ENCODE measurements at places on chromosomes 3 and 15.

GRCh38 chr15:29749365-29750086 is 72.7 kb downstream of the TJP1 start:
- DNase-seq: no peak

DNA sequence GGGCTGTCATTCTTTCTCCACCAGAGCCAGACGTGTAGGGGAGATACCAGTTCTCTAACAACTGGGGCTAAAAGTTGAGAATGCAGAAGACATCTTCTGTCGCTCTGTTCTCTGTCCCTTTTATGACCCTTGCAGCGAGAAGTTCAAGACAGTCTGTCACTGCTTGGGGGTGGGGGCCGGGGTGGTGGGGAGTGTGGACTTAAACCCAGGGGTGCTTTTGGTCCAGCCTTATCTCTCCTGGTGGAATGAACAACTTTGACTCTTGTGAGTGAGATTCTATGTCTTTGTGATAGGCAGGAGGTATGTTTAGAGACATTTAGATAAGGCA is 767 bp upstream of the APOD start:
- no peak for DNase-seq

DNA sequence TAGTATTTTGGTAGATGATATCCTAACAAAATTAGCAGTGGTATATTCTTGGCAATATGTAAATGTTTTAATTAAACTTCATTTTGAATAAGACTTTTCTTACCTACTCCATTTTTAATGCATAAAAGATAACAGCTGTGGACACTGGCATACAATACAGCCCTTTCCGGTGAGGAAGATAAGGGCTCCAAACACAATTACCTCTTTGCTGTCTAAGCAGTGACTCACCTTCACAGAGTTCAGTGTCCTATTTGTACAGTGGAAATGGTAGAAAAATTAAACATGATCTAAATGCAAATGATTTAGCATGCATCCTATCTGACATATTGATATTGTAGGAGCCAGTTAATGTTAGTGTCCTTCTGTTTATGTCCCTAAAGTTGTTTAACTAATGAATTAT is 969.4 kb downstream of the PLOD2 start:
- DNase-seq: no peak

GRCh38 chr15:70053001-70053715 is 44.6 kb downstream of the TLE3 start:
- no peak for DNase-seq

DNA sequence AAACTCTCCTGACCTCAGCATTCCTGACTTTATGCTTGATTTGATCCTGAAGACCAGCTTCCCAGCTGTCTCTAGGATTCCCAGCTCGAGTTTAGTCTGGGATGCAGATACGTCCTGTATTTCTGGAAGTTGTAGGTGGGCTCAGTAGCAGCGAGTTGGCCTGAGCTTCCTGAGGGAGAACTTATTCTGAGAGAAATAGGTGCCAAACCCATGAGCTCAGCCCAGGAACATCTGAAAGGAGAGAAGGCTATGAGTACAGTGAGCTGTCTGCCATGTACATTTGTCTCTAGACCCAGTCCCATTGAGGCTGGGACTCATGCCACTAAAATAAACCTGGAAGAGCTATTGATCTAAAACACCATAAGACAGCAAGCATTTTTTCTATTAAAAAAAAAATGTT is 36.6 kb upstream of the SLC9A9 start:
- no peak for DNase-seq

GRCh38 chr3:16904423-16905417 is 20.0 kb downstream of the PLCL2 start:
- no peak for DNase-seq

DNA sequence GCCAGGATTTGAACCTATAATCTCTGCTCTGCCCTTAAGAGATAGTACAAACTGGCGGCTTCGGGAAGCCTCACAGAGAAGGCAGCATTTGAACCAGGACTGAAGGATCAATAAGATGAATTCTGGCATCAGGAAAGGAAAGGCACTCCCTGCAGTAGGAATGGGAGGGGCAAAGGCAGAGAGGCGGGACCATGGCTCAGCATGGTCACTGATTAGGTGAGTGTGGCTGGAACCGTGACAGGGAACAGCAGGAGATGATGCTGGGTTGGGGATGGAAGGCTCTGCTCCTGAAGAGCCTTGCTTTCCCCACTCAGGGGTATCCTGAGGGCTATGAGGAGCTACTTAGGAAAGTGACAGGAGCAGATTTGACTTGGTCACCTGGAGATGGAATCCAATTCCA is 158.5 kb downstream of the FEZF2 start:
- DNase-seq: no peak

DNA sequence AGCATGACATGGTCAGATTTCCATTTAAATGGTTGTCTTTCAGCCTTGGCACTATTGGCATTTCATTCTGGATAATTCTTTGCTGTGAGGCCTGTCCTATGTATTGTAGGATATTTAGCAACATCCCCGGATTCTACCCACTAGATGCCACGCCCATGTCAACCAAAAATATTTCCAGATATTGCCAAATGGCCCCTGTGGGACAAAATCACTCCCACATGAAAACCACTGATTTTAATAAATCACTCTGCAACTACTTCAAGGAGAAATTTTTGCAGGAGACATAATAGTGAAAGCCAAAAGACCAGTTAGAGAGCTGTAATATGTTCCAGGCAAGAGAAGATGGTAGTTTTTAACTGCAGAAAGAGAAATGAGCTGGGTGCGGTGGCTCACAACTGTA is 55.9 kb upstream of the RARB start:
- DNase-seq: no peak

GRCh38 chr3:135078283-135078682 is 283.2 kb downstream of the EPHB1 start:
- no peak for DNase-seq

DNA sequence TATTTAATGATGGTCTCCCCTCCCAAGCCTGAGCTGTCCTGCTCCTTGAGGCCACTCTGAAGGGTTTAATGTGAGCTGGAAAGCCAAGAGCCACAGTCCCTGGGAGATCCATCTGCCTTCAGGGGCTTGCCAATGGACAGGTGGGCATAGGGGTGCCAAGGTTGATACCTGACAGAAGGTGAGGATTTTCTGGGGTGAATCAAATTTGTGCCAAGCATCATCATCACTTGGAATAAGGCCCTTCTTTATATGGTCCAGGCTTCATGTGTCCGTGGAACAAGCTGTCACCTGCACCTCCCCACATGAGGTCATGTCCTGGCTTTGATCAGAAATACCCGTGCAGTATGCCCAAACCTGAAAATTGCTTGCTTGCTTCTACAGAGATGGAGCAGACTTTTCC is 71.9 kb upstream of the CTNNB1 start:
- DNase-seq: no peak

- peak; percentile 41 for DNase-seq
Measured at GRCh38 chr3:51391566-51392354, 675 bp downstream of the RBM15B start.

GRCh38 chr15:76495487-76495886 is 158.9 kb downstream of the ISL2 start:
- DNase-seq: no peak

GRCh38 chr3:137000039-137000438 is 42.3 kb downstream of the IL20RB start:
- no peak for DNase-seq

- no peak for DNase-seq
Measured at GRCh38 chr3:140006331-140006730, 71.3 kb downstream of the CLSTN2 start.

DNA sequence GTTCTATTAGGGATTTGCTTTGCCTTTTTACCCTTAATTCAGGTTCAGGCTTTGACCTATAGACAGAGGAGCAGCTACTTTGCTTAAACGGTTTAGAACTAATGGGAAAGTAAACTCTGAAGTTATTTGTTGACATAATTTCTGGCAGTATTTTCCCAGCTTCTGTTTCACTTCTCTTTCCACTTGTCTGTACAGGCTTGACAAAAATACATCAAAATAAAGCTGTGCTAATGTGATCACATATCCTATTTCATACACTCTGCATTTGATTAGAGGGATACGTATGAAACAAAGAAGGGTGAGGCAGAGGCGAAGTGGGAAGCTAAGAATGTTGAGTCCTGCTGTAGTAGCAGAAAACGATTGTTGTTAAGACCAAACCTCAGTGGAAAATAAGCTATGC is 389.1 kb upstream of the RARB start:
- no peak for DNase-seq

DNA sequence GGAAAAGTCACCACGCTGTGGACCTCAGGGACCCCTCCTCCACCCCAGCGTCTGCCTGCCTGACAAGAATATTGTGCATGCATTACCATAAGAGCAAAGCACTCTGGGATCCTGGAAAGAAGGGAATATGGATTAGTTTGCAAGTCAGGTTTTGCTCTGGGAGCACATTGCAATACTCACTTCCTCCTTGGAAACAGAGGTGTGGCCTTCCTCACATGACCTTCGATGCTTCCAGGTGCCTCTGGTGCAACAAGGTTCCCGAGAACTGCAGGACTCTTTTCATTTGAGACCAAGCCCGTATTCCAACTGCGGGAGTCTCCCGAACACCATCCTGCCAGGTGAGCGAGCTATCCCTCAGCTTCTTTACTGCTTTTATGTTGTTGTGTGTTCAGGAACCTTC is 76.3 kb upstream of the BLM start:
- no peak for DNase-seq

GRCh38 chr3:133296981-133297380 is 102.9 kb upstream of the BFSP2 start:
- DNase-seq: no peak

DNA sequence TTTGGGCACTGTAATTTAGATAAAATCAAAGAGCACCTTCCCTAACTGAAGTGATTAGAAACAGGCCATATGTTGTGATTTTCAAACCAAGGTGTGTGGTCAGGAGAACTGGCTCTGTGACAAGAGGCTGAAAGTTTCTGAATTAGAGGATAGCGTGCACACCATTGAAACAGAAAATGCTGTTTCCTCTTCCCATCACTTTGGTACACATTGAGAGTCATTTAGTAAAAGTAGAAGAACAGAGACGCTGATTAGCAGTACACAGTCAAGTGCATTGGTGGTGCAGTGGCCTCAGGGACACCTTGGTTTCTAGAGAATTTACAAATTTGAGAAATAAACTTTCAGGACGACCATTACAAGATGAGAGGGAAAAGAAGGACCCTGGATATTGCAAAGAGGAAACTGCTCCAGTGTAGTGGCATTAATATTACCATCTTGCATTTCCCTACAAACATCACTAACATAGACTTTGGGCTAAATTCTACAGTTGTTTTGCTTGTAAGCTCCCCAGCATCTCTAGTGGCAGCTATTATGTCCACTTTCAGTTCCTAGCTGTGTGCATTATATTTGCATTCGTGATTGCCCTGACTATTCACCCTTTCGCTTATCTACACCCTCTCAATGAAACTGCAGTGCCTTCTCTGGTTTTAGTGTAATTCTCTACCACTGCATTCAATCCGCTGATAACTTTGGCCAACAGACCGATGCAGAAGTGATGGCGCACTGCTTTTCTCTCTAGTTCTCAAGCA is 728.1 kb upstream of the GRM7 start:
- DNase-seq: no peak

DNA sequence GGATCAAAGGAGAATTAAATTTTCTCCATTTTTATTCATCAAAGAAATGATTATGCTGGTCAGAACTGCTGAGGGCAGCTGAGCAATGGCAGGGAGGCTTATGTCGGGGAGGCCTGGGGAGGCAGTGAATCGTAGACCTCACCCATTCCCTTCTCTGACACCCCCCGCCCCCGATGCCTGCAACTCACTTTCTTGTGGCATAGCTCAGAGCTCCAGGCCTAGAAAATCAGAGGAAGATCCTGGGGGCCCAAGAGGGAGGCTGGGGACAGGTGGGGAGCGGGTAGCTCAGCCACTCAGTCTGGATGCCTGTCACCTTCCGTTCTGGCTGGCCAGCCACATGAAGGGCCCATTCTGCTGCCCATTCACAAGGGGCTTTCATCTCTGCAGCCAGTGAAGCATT is 1.1 kb upstream of the DNAH1 start:
- no peak for DNase-seq
